ENCODE measurements at places on chromosomes 13 and 19.

- no peak for DNase-seq
These were observed 32.2 kb upstream of the IPO5 start for GRCh38 chr13:97921176-97921816.

DNA sequence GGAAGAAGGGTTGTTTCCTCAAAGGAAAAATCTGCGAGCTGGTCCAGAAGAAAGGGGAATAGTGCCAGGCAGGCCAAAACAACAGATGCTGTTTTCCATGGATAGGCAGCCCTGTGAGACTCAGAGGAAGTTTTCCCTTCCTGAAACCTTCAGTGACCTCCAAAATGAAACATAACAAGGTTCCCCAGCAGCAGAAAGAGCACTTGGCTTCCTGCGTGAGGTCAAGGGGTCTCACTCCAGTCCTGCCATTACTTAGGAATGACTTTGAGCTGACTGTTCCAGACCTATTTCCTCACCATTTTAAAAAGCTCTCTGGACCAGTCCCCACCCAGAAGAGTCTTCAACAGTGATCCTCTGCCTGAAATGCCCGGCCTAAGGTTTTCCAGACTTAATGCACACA is 104.6 kb upstream of the IPO5 start:
- DNase-seq, result no peak

GRCh38 chr13:28340272-28340793 is 154.6 kb downstream of the FLT1 start:
- no peak for DNase-seq

DNA sequence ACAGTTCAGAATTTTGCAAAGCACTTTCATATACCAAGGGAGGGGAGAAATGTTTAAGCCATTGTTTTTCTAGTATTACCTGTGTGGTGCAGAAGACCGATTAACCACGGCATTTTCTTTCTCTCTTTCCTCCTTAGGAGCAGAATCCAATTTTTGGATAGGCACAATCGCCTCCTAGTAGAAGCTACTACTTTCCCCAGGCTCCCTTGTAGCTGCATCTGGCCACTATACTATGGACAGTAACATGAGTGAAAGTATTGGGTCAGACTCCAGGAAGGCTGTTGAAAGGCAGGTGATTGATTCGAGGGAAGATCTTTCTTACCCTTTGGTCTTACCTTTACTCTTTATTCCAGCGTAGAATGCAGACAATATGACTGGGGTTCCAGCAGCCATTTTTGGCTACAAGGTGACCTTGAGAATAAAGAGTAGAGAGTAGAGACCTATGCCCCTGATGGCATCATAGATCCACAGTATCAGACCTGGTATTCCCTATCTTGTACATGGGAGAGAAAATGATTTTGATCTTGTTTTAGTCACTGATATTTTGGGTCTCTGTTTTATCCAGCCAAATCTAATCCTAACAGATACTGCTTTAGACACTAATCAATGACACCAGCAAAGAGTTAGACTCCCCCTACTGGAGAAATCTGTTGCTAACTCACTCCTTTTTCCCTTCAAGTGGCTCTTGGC is 77.0 kb downstream of the LRRC63 start:
- no peak for DNase-seq

DNA sequence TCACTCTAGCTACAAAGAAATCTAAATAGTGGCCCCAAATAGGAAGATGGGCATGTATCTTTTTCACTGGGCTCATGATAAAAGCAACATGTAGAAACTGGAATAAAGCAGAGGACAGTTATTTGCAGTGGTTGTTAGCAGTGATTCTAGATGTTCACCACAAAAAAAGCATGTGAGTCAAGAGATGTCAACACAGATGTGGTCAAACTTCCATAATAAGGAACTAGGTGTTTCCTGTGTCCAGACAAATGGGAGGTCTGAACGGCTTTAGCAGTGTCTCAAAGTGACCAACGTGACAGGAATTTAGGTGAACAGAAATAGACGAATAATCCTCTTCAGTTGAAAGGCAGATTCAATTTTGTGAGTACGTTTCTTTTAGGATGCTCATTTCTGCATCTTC is 162.7 kb downstream of the TBC1D4 start:
- DNase-seq, result no peak

DNA sequence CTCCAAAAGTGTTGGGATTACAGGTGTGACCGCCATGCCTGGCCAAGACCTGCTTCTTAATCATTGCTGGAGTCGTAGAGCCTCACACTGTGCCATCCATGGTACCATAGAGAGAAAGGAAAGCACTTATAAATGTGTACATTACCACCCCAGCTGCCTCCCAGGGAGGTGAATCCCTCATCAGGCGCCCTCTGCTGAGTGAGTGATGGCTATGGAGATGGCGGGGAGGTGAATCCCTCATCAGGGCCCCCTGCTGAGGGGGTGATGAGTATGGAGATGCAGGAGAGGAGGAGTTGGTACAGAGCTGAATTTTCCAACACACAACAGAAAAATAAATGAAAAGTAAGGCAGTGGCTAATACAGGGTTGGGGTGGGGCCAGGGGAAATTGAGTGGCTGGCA is 263.4 kb downstream of the UQCRFS1 start:
- no peak for DNase-seq

DNA sequence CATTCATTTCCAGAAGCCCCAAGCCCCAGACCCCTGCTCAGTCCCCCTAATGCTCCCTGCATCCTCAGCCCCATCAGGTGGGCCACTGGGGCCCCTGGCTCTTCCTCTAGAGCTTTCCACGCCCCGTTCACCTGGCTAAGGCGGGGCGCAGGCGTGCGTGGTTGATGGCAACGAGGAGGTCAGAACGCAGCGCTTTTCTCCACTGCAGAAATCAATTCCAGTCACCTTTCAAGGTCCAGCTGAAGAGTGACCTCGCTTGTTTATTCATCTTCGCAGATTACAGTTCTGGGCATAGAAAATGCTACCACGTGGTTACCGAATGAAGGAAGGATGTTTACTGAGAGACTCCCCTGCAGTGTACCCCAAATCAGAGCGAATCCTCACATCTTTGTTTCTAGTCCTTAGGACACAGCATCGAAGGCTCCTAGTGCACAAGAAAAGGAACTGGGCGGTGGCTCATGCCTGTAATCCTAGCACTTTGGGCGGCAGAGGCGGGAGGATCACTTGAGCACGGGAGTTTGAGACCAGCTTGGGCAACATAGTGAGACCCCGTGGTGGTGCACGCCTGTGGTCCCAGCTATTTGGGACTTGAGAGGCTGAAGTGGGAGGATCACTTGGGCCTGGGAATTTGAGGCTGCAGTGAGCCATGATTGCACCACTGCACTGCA is 828 bp upstream of the PBX4 start:
- no peak for DNase-seq

- no peak for DNase-seq
These were observed 989 bp upstream of the SSC5D start for GRCh38 chr19:55486971-55487923.

DNA sequence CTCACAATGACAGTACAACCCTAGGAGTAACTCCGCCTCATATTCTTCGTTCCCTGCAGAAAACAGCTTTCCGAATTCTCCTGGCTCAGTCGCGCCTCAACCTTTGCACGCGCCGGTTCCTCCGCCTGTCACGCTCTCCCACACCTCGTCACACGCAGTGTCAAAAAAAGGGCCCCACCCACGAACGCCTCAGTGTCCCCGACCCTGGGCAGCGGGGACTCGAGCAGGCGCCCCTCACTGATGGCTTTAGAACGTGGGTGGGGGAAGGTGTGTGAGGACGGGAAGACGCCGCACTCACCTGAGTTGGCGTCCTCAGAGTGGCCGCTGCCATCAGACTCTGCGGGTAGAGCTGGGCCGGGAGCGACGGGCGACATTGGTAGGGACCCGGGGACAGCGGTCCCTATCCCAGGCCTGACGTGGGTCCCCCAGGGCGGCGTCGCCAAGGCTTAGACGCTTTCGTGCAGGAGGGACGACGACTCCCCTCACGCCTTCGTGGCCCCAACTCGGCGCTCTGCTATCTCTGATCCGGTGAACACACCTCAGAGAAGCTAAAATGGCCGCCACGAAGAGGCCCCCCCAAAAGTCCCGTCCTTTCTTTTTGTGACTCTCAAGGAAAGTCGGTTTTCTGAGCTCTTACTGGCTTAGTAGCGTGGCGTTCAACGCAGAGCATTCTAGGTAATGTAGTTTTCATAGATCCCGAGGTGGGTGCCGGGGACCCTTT is at the start of gene ZNF154:
ZNF154 (minus strand) TSS at position 564 of the 721 bp plus-strand sequence; CDS start at position 331, 233 bp downstream.
- DNase-seq, result peak; percentile 33
